Stimulated activated CD8-positive, alpha-beta memory T cell treated with anti-CD3 and anti-CD28 coated beads, Interleukin-7, amount 100 ng/mL, for 48 hours (primary cell): ENCODE measurements at places on chromosomes 3 and 15.

DNA sequence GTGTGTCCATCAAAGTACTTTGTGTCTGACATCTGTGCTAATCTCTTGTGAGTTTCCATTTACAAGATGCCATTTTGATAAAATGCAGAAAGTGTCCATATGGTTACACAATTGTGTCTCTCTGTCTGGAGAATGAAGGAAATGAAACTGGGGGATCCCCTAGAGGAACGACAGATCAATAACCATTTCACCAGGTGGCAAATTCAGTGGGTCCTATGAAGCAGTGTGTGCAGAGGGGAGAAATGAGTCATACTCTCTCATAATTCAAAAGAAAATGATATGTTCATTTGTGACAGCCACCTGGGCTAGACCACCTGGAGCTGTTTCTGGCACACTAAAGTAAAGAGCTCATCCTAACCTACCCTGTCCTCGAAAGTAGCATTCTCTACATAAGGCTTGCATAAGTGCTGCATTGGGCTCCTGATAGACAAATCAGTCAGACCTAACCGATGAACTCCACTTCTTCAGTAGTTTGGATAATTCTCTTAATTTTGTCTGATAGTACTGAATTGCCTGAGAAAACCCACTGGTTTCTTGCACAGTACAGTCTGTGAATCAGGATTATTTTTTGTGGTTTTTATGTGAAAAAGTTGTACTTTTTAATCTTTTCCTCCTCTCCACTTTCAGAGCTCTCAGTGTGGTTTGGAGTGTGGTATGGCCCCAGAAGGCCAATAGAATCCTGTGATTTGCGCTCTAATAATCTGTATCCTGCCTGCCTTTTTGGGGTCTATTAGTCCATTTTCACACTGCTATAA is 10.3 kb upstream of the CD47 start:
- peak; percentile 45 for DNase-seq

DNA sequence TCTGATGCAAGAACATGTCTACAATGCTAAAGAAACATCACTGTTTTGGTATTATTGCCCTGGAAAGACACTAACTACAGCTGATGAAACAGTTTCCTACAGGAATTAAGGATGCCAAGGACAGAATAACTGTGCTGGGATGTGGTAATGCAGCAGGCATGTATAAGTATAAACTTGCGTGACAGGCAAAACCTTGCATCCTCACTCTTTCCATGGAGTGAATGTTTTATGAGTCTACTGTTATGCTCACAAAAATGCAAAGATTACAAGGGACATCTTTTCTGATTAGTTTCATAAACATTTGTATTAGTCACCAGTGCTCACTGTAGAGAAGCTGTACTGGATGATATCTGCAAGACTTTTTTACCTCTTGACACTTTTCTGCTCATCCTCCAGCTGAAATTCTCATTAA is 143.6 kb downstream of the NAALADL2 start:
- no peak for DNase-seq

DNA sequence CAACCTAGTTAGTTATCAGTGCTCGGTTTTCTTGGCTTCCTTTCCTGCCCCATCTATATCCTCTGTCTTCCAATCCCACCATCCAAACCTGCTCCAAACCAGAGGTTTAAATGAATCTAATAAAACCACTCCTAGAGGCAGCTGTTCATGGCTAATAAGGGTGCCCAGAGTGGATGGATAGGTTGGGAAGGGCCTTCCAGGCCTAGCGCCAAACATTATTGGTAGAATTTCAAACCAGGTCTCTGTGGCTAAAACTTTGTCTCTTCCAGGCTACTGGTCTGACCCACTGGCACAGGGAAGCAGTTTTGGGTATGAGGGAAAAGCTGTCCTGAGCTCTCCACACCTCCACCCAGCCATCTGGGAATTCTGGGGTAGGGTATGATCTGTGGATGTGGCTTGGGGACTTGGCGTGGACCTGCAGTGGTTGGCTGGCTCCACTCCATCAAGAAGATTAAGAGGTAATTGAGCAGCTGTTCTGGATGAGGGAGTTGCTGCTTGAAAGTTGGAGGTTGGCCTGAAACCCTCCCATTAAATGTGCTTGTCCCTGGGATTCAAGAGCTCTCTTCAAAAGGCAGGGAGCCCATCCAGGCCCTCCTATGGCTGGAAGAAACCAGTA is 29.3 kb upstream of the INSYN1 start:
- no peak for DNase-seq

GRCh38 chr3:11288786-11289637 is 16.8 kb downstream of the ATG7 start:
- DNase-seq = no peak

GRCh38 chr3:99644746-99645145 is 6.4 kb downstream of the COL8A1 start:
- DNase-seq = no peak

DNA sequence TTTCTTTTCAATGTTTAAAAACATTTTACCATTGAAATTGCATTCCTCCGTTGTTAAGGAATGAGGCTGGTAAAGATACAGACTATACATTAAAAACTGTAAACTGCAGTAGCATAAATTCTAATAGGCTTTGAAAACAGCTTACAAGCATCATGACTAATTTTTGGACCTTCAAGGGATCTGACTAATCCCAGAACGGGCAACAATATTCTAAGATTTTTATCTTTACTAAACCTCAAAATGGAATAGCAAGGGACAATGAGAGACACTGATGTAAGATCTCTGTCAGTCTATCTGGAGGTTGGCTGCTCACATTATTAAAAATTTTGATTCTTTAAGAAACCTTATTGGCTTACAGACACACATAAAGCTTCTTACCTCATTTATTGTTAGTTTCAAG is 74.7 kb downstream of the BTD start:
- DNase-seq = no peak

- DNase-seq = no peak
Measured at GRCh38 chr3:52095990-52096775, 39.8 kb upstream of the DUSP7 start.

DNA sequence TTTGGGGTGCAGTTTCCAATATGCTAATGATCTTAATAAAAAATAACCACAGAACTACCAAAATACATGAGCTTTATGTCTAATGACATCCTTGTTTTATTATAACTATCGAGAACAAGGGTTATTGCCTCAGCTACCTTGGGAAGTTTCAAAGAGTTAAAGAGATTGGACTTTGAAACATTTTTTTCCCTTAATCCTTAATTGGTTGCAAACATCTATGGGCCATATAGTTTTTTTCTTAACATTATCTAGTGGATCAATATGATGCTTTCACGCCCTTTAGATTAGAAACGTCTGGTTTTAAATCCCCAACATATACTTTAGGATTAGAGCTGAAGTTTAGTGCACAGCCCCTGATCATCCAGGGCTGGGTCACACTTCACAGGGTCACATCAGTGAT is 219.2 kb upstream of the SGO1 start:
- DNase-seq = no peak

DNA sequence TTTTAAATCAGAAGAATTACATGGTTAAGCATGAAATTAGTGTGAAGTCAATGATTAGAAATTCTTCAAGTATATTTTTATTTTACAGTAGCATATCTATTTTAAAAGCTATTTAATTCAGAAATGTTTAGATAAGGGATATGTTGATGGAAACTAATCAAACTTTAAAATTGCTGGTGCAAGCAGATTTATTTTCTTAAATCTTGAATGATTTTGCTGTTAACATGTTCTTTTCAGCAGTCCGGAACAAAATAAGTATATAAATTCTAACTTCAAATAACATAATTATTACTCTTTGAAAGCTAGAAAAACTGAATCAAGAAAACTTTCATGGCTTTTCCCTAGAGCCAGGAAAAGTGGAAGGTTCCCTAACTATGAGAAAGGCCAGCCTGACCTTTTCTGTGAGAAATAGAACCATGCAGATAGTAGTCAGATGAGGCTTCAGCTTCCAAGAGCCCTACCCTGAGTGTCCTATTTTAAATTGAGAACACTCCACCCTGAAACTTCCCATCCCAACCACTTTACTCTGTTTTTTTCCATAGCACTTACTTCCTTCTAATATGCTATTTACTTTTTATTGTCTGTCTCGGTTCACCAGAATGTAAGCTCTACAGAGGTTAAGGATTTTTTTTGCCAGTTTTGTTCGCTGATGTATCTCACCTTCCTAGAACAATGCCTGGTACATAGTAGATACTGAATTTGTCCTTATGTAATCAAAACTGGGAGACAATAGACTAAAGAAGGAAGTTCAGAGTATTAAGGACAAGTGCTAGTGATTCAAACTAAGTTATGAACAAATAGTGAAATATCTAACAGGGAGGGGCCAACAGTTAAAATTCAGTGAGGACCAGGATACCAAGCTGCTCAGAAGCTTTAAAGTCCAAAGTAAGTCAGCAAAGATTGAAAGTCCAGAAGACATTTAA is 66.8 kb downstream of the CD200R1L start:
- DNase-seq = no peak

- DNase-seq = no peak
Measured at GRCh38 chr15:55257938-55258337, 31.7 kb downstream of the RAB27A start.

DNA sequence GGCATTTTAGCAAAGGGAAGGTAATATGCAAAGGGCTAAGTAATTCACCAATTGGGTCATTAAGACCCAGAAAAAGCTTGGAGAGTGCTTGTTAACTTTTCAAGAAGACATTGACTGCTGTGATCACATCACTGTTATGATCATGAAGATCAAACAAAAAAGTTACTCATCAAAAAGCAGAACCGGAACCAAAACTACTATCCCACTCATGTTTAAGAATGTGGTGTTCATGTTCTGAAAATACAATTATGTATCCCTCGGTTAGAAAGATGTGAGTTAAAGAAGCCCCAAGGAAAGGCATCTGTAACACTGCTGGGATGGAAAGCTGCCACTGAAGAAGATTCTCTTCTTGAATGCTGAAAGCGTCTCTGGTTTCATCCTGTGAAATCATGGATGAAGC is 32.6 kb downstream of the BBX start:
- DNase-seq = no peak

GRCh38 chr15:25863111-25863967 is at the start of gene ATP10A:
Gene ATP10A, minus strand, starts transcription at chr15:25863327. Its CDS starts 231 bp downstream, at chr15:25863096.
- peak; percentile 53 for DNase-seq

DNA sequence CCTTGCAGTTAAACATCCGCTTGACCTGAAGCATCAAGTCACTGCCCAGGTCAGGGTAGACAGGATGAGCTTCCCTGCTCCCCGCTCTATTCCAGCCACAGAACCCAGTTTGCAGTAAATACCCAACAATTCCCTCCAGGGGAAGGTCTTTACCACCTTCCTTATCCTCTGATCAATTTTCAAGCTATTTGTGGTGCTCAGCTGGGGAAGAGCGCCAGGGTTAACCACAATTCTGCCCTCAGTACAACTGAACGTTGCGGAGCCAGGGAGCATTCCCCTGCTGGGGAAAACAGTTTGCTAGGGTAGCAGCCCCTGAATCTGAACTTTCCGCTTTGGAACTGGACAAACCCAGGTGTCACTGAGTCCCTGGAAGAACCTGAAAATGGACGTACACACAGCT is 28.5 kb downstream of the RBPMS2 start:
- DNase-seq = no peak

DNA sequence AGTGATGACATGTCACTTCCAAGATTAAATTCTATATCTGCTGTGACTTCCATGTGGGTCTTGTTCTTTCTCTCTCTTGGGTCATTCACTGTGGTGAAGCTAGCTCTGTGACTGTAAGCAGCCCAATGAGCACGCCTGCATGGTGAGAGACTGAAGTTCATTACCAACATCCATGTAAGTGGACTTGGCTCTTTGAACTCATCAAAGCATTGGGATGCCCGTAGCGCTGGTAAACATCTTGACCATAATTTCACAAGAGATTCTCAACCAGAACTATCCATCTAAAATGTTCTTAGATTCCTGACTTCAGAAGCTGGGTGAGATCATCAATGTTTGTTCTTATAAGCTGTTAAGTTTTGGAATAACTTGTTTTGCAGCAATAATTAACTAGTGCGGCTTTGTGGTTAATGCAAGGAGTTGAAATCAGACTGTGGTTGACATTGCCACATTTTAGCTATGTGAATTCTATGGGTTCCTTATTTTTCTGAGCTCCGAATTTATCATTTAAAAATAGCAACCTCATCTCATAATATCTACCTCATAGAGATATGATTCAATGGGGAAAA is 31.6 kb upstream of the LRRC3B start:
- no peak for DNase-seq

DNA sequence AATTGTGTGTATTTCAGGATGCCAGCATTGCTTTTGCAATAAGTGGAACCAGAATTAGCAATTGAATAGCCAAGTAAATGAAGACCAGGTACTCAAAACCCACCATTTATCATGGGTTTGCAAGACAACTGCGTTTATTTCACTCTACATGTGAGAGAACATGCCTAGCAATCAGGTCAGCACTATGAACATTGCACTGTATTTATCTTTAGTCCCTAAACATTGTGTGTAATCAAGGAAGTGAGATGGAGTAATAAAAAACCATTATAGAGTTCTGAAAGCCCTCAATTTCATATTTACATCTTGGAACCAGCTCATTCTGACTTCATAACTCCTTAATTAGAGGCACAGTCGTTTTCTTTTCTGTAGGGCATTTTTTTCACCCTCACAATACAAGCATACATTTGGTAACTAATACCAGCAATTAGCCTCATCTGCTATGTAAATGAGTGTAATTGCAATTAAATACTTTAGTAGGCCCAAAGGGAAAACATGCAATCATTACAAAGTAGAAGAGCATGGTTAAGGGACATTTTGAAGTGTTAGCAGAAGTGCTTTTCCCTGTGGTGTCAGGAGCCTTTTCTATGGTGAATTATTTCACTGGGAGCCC is 153.1 kb upstream of the DPH6 start:
- DNase-seq = no peak

DNA sequence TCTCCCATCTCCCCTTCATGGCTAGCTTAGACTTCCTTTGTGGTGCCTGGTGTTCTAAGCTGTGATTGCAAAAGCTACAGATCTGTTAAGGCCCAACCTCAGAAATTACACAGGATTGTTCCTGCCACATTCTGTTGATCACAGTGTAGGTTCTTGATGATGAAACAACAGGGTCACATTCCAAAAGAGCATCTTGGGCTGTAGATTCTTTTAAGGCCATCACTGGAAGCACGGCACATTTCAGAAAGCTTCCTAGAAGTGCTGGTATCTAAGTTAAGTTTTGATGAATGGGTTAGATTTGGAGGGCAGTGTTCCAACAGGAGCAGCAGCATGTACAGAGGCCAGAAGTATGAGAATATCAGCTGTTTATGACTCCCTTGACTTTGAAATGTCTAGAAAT is 107.5 kb upstream of the SKOR1 start:
- no peak for DNase-seq

DNA sequence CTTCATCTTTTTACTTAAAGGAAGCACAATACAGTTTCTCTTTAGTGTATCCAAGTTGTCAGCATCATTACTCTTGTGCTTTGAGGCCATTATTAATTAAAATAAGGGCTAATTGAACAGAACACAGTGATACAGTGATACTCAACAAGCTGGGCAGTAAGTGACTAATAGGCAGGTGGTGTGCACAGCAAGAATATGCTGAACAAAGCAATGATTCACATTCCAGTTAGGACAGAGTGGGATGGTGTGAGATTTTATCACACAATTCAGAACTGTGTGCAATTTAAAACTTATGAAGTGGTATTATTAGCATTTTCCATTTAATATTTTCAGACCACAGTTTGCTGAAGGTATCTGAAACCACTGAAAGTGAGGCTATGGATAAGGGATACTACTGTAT is 116.9 kb downstream of the PLOD2 start:
- DNase-seq = no peak
